Neural crest cell (in vitro differentiated cells): ENCODE measurements at places on chromosomes 3 and 15.

- no peak for DNase-seq
Observed at GRCh38 chr3:124691599-124691998, 38.7 kb upstream of the UMPS start.

DNA sequence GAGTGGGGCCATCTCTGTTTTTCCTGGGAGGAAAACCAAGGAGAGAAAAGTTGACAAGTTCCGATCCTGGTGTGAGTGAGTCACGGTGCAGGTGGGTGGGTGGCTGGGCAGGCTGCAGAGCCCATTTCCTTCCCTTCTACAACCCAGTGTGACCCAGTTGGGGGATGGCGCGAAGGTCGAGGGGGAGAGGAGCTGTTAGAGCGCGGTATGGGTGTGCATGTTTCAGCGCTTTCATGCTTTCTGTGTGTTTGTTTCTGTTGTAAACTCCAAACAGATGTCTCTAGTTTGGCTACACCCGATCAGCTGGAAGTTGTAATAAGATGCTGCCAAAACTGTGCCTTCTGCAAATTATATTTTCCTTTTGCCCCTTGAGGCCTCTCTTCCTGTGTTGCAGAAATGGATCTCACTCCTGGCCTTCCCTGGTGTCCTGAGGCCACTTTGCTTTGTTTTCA is 3.8 kb downstream of the FAM43A start:
- no peak for DNase-seq

DNA sequence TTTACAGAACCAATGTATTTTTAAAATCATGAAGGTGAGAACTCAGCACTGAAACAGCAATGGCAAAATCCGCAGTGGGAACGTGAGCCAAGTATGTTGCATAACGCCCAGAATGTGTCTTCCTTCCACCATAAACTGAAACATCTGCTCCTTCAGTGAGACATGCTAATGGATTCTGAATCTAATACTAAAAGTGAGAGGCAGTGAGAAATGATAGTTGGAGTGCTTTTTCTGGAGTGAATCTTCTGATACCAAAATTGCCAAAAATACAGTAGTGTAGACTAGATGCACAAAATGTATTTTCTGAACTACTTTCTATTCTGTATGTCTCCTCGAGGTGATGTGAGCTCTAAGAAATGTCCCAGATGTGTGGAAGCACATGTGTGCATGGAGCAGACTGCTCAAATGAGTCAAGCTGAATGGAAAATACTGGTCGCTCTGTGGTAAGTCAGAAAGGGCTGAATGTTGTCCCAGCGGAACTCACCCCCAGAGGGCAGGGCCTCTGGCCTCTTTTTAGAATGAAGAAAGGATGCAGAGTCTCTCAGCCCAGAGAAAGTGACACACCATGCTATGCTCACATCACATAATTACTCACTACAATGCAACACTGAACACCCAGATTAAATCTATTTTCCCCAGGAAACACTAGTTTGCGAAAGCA is 73.0 kb downstream of the ATP10A start:
- DNase-seq, result no peak

DNA sequence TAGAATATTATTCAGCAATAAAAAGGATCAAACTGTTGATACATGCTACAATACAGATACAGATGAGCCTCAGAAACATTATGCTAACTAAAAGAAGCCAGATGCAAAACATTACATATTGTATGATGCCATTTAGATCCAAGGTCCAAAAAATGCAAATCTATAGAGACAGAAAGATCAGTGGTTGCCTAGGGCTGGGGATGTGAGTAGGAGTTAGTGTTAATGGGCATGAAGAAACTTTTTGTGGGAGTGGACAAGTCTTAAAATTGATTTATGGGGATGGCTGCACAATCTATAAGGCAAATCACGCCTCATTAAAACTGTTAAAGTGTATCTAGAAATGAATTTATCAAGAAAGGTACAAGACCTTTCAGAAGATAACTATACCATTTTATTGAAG is 45.0 kb downstream of the EHHADH start:
- no peak for DNase-seq

DNA sequence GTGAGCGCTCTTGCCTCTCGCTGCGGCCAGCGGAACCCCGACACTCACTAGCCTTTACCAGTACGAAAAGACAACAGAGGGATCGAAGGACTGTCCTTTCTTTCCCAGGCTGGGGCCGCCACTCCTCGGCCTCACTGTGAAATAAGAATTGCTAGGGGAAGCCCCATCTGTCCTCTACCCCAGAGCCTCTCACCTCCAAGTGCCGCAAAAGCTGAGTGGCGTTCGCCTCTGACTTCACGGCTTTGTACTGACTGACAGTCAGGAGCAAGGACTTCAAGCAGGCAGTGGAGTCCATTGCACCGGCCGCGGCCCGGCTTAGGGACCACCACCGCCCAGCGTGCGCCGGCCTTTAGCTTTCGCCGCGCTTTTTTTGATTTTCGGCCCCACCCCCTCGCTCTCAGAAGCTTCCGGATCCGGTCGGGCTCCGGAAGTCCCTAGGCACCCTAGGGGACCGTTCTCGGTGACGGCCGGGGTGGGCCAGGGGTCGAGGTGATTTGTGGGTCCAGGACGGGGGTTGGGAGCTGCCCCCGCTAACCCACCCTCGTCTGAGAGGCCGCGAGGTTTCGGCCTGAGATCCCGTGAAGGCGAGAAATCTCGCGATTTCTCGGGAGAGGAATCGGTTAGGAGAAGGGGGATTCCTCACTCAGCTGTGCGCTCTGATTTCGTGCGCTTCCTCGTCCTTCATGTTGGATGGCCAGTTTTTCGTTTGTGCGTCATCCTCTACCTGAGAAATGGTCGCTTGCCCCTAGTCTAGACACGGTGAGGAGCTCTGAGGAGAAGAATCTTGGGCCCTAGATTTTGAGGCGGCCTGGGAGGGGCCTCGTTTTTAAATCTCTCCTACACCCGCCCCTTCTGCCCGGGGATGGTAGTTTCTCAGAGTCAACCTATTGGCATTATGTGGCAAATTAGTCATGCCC is at the start of the genes CIP2A and DZIP3:
TSS of gene CIP2A (minus strand) at position 358 of the 917 bp plus-strand sequence. CDS start at position 295, 63 bp downstream.
TSS of gene DZIP3 (plus strand) at position 642 of the 917 bp plus-strand sequence. CDS start 15,685 bp downstream, outside the sequence.
- peak; percentile 90 for DNase-seq

DNA sequence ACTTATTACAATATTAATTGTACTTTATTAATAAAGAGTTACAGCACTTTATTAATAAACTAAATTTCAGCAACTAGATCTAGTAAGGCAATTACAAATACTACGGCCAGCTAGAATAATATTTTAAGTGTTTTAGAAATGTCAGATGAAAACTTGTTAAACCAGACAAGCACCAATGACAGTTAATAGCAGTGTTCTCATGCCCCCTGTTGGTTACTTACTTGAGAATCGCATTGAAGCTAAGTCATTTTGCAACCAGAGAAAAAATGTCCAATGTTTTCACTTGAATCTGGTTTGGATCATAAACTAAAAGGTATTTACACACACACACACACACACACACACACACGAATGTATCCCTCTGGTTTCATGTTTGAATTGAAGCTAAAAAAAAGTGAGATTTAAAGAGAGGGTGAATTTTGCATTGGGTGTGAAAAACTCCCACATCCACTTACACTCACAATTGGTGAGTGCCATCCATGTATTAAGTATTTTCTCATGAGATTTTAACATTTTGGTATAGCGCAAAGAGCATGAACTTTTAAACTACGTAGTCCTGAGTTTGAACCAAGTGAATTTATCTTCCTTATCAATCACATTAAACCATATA is 347.7 kb downstream of the ZBBX start:
- DNase-seq, result no peak

DNA sequence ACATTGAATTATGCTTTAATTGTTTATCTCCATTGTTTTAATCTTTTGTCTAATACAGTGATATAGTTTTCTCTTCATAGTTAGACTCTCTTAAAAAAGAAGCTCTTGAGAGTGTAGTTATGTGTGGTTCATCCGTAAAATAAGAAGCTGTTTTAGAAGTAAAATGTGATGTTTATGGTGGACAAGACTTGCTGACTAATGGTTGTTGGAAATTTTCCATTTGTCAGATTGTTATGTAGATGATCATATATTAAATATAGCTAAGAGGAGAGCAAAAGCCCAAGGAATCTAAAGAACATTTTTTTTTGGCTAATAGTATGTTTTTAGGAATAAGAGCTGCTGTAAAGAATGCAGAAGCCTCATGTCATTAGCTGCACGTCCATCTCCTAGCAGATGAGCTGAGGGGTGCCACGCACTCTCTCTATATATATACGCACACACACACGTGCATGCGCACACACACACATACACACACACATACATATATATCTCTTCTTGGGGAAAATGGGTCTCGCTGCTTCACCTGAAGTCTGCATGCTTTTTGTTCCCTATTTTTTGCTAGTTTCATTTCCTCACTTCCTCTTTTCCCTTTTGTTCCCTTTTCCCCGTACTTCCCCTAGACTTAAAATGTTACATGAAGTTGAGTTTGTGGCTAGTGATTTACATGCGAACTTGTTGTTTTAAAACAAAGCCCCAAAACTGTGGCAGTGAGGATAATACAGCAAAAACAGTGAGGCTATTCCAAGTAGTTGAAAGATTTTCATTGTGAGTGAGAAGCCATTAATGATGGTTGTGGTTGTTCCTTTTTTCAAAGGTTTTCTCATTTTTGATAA is 107.8 kb downstream of the MBNL1 start:
- no peak for DNase-seq

- DNase-seq, result no peak
Observed at GRCh38 chr3:71916747-71917369, 131.9 kb upstream of the PROK2 start.
